ENCODE measurements at places on chromosomes 3 and 15.

- DNase-seq = no peak
Observed at GRCh38 chr3:78610462-78611125, 1157.2 kb downstream of the ROBO1 start.

DNA sequence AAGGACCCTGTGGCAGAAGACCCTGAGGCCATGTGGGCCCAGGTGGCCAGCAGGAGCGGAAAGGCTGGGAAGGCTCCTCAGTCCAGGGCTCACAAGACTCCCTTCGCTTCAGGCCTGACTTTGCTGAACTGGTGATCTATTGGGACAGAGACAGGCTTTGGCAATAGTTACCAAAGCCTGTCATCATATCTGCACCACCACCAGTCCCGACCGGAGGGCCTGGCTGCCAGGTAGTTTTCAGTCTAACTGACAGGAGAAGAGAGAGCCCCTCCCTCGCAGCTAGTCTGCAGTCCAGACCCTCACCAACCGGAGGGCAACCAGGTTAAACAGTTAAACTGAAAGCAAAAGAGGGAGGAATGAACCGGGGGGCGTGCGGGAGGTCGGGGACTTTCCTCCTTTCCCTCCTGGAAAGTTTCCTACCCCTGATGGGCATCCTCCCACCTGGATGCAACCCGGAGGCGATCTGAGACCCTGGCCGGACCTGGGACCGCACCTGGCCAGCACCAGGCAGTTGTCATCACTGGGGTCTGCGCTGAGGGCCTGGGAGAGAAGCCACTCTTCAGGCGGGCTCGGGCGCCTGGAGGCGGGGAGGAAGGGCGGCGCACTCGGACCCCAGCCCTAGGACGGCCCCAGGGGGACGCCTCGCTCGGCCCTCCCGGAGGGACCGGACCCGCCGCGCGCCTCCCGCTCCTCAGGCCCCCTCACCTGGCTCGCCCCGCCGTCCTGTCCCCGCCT is 435 bp downstream of the RAB27A start:
- DNase-seq = no peak

DNA sequence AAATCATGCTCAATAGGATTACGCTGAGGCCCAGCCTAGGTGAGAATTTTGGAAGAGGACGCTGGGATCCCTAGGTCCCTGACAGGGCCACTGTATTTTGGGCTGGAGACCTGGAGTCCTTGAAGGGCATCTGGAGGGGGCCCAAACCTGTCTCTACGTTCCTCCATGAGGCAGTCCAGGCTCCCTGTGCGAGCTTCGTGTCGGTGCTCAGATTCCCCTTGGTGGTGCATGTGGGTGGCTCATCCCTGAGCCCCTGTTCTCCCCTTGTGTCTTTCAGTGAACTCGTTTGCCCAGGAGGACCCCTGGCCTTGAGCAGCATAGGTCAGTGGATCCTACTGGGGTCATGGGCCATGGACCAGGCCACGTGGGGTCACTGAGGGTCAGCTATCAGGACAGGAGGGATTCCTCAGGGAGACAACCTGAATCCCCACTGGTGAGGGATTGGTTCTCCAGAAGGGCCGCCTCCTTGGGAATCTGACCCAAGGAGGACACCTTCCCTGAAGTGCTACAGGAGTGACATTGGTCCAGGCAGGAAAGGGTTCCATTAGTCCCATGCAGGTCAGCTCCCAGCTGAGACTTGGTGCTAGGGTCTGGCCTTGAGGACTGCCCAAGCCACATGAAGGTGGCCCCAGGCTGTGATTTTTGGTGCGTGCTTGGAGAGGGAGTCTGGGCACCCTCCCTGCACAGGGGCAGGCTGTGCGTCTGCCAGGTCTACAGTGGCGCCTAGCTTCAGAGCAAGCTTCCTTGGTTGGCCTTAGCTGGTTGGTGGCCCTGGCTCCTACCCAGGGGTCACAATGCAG is 229.8 kb downstream of the SNRPN start:
- no peak for DNase-seq

GRCh38 chr15:60969658-60970057 is 259.4 kb downstream of the RORA start:
- DNase-seq = no peak

GRCh38 chr3:17061005-17061404 is 176.2 kb downstream of the PLCL2 start:
- no peak for DNase-seq

- DNase-seq = no peak
Observed at GRCh38 chr15:29933042-29933803, 111.0 kb upstream of the TJP1 start.
